ENCODE measurements at places on chromosomes 16 and 17. TPM values are rescaled to one million over a fixed set of nuclear protein-coding genes. Genes with fewer than 3 reads are reported as not detected.

The FBXL16 gene
- 1.2 TPM for polyA plus RNA-seq

The TCAP gene
- polyA plus RNA-seq, result 1.2 TPM

- DNase-seq, result no peak
Measured at GRCh38 chr16:11738742-11739544, 3.7 kb downstream of the TXNDC11 start.

DNA sequence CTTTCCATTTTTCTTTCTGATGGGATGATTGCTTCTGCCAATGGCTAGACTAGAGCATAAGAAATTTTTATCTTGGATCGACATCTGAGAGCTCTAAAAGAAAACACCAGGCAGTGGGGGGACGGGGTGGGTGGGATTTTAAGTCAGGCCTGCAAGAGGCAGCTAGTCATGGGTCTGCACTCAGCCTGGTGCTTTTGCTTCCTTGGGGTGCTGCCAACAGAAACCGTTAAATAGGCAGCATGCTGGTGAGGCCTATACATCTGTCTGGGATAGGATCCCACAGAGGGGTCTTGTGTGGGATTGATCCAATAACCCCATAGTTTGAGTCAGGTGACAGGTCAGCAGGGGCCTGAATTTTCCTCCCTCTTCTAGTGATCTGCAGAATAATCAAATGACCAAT lies 26.9 kb downstream of the ZNRF1 start:
- no peak for DNase-seq

GRCh38 chr17:16214190-16215001 lies 938 bp downstream of the NCOR1 start:
- DNase-seq, result no peak

DNA sequence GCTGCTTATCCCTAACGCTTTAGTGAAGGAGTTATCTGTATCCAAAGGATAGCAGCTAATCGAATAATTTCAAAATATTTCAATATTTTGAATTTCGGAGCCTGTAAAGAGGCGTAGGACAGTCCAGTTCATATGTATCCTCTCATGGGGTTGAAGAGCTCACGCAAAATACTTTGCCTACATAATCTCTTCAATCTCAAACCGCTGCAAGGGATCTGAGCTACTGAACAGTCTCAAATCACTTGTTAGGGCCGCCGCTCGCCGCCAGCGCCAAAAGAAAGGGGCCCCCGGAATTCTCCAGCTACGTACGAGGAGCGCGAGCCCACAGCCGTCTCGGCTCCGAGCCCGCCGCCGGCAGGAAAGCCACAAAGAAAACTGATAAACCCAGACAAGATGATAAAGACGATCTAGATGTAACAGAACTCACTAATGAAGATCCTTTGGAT lies 601 bp upstream of the RFWD3 start:
- peak; percentile 14 for DNase-seq

DNA sequence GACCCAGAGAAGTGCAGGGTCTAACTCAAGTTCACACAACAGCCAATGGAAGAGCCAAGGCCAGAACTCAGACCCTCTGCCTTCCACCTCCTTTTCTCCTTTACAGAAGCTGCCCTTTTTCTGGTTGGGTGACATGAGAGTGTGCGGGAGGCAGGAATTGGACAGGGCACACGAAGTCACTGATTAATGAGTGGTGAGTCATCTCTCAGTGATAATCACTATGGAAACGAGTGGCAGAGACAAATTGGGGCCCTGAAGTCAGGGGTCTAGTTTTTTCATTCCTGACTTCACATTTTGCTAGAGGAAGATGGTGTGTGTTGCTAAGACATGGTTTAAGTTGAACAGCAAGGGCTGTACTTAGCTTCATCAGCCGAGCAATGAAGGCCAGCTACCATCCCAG lies 312.7 kb upstream of the CCL2 start:
- DNase-seq, result no peak

- no peak for DNase-seq
Measured at GRCh38 chr16:72753881-72754280, 294.0 kb downstream of the ZFHX3 start.

- DNase-seq, result no peak
Measured at GRCh38 chr16:26599785-26600104, 467.0 kb upstream of the C16orf82 start.

DNA sequence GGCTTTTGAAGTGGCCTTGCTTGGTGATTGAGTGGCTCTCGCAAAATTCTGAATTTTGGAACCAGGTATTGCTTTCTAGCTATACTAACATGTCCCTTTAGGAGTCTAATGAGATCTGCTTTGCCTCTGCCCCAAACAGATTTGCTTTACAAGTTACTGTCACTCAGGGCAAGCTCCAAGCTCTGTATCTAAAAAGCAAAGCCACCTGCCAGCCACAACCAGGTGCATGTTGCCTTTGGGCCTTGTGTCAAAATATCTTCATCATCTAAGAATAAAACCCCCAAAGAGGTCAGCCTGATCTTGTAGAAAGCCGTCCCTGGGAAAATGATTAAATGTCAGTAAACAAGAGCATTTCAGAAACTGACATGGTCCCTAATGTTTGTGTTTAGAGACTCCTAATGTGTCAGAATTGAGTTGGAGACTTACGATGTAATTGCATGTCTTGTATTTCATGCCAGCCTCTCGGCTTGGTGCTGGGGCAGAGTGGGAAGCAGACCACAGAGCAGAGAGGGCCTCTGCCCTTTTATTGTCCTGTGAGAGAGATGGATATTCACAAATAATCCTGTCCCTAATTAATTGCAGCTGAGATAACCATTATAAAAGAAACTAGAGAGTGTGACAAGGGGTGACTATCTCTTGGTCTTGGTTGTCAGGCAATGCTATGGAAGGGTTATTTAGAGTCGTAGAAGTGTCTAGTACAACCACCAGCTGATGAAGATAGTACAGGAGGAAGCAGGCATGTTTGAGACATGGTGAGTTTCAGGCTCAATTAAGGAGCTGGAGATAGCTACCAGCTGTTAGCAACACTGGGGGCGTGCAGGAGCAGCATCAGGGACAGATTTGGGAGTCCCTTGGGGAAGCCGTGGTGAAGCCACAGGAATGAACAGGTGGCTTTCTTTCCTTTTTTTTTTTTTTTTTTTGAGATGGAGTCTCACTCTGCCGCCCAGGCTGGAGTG lies 90.7 kb downstream of the PITPNC1 start:
- DNase-seq, result no peak

The KRTAP9-6 gene
- not detected for polyA plus RNA-seq

- no peak for DNase-seq
Measured at GRCh38 chr16:54075446-54075845, 211.1 kb downstream of the IRX3 start.

DNA sequence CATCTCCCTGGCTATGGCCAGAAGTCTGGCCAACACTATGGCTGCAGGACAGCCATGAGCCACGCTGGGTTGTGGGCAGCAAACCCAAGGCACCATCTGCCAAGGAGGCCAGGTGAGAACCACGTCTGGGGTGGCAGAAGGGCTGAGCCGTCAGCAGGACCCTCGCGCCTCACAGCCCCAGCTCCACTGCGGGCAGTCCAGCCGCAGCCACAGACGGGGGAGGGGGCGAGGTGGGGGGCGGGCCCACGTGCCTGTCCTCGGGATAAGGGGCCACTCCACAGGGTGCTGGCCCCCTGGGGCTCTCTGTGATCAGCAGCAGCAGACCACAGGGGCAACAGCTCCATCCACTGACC lies 6.5 kb upstream of the BAIAP2 start:
- no peak for DNase-seq

- DNase-seq, result no peak
Measured at GRCh38 chr17:17182598-17183136, 23.5 kb downstream of the PLD6 start.

The KRT39 gene
- not detected for polyA plus RNA-seq

DNA sequence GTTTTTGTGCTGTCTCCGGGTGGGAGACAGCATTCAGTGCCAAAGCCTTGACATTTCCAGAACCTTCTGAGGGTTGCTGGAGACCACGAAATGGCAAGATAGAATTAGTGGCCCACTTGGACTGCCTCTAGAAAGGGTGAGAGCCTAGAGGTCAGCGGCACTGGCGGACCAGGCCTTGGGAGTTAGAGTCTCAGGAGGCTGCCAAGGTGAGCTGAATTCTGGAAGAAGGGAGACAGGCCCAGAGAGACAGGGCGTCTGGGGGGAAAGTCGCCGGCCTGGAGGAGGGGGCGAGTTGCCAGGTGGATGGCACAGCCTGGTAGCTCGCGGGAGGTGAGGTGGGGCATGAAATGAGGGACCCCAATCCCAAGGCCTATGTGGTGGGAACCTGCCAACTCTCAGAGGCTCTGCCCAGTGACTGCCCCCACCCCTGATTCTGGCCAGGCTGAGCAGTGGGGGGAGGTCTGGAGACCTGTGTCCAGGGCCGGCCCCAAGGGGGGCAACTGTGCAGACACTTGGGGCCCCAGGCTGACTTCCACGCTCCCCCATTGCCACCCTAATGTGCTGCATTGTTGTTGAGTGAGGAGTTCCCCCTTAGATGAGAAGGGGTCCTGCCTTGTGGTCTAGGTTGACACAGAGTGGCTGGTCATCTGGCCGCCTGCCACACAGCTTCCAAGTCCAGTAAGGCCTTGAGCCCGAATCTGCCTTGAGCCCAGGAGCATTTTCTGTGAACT lies 211.1 kb upstream of the CIBAR2 start:
- no peak for DNase-seq

The CLTC gene
- 183 TPM for polyA plus RNA-seq

The KATNIP gene
- 12.8 TPM for polyA plus RNA-seq

The MTSS2 gene
- 33.5 TPM for polyA plus RNA-seq

The TP53TG3B gene
- polyA plus RNA-seq, result not detected

The ABCA3 gene
- polyA plus RNA-seq, result 10.7 TPM

DNA sequence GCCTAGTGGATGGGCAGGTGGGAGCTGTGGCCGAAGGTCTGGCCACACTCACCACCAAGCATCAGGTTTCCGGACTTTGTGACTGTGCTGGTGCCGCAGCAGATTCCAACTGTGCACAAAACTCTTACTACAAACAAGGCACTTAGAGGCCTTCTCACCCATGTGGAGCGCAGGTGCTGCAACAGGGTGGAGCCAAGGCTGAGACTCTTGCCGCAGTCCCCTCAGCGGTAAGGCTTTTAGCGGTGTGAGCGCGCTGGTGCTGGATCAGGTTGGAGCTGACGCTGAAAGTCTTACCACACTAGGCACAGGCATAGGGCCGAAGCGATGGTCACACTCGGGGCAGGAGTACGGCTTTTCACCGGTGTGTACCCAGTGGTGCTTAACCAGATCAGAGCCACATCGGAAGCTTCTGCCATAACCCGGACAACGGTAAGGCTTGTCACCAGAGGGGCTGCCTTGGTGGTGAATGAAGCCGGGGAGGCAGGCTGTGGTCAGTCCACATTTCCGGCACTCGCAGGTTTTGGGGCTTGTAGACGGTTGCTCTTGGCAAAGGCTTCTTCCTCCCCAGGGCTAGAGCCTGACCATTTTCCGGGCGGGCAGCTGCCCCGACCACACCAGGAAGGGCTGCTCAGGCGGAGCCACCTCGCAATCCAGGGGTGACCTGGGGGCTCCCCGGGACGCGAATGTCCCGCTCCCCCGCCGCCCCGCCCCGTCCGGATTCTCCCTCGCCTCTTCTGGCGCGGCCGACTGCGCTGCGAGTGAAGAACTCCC lies 1.0 kb upstream of the ARMC5 start:
- peak; percentile 41 for DNase-seq

The EXOC3L1 gene
- polyA plus RNA-seq, result not detected

DNA sequence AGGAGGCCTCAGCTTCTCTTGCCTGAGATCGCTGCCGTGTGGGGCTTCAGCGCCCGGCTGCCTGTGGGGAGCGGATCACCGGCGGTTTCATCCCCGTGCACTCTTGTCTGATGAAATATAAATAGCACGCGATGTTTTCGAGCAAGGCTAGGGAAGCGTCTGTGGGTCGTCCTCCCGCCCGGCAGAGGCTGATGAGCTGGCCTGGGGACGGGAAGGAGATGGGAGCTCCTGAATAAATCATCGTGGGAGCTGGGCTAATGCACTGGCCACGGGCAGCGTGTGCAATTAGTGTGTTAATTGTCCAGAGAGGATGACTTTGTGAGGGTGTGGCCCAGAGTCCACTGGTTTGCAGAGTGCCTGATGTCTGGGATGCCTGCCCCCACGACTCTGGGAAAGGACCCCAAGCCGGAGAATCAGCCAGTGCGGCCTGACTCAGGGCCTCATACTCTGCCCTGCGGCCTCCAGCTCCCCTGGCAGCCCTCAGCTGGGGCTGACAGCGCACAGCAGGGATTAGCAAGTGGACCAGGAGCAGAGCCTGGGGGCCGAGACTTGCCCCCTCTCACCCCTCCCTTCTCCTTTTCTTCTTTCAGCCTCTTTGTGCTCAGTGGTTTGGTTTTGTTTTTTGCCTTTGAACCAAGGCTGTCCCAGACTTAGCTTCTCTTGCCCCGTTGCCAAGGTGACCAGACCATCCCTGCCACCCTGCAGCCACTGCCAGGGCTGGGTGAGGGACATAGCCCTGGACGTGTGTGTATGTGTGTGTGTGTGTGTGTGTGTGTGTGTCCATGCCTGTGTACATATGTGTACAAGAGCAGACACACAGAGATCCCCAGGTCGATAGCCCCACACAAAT lies 21.4 kb downstream of the KCNJ12 start:
- no peak for DNase-seq

The FAM171A2 gene
- 4.2 TPM for polyA plus RNA-seq

The TMIGD1 gene
- polyA plus RNA-seq, result not detected

DNA sequence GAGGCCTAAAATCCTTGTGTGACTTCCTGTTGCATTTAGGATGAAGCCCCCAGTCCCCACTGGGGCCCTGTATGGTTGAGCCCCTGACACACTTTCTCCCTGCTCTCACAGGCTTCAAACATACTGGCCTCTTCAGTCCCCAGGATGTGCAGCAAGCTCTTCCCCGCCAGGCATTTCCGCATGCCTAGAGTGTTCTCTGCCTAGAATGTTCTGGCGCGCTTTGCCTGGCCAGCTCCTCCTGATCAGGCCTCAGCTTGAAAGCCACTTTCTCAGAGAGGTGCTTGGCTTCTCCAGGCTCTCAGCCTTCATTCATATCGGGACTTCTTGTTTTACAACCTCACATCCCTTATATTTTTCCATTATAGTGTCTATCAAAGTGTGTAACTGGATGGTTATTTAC lies 123.7 kb downstream of the SPACA3 start:
- DNase-seq, result no peak

GRCh38 chr16:85089525-85089924 lies 22.7 kb downstream of the CIBAR2 start:
- no peak for DNase-seq

The SLC5A11 gene
- polyA plus RNA-seq, result 0.30 TPM

DNA sequence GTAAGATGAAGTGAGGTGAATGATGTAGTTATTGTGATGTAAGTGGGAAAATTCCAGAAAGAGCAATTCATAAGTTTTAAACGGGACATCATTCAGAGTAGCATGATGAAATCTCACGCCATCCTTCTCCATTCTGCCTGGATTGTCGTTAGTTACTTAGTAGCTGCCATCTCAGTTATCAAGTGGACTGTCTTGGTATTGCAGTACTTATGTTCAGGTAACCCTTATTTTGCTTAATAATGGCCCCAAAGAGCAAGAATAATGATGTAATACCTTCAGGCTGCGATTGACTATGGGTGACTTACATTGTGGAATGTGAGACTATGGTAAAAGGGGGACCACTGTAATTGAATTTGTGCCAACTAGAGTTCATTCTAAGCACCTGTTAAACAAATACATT lies 234.1 kb upstream of the TOM1L1 start:
- peak; percentile 4 for DNase-seq
